ENCODE measurements at places on chromosomes 12 and 14.

GRCh38 chr12:106251631-106252455 lies 4.0 kb upstream of the CKAP4 start:
- DNase-seq, result no peak

GRCh38 chr14:38718519-38718918 lies 384.5 kb downstream of the SEC23A start:
- no peak for DNase-seq

DNA sequence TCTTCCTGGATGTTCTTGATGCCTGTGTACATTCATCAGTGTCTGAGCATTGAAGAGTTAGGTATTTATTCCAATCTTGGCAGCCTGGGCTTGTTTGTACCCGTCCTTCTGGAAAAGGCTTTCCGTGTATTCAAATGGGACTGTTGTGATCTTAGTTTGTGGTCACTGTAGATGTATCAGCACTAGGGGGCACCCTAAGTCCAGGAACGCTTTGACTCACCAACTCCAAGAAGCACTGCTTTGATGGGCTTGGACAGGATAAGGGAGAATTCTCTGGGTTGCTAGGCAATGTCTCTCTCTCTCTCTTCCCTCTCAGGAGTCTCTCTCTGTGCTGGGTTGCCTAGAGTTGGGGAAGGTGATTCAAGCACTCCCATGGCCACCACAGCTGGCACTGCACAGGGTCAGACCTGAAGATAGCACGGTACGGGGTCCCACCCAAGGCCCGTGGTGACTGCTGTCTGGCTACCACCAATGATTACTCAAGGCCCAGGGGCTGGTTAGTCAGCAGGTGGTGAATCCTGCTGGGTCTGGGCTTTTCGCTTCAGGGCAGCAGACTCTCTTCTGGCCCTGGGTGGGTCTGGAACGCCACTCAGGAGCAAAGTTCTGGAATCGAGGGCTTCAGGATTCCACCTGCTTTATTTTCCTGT lies 211.1 kb upstream of the RGS6 start:
- no peak for DNase-seq

- DNase-seq, result no peak
Measured at GRCh38 chr14:74913986-74914573, 9.0 kb downstream of the RPS6KL1 start.

DNA sequence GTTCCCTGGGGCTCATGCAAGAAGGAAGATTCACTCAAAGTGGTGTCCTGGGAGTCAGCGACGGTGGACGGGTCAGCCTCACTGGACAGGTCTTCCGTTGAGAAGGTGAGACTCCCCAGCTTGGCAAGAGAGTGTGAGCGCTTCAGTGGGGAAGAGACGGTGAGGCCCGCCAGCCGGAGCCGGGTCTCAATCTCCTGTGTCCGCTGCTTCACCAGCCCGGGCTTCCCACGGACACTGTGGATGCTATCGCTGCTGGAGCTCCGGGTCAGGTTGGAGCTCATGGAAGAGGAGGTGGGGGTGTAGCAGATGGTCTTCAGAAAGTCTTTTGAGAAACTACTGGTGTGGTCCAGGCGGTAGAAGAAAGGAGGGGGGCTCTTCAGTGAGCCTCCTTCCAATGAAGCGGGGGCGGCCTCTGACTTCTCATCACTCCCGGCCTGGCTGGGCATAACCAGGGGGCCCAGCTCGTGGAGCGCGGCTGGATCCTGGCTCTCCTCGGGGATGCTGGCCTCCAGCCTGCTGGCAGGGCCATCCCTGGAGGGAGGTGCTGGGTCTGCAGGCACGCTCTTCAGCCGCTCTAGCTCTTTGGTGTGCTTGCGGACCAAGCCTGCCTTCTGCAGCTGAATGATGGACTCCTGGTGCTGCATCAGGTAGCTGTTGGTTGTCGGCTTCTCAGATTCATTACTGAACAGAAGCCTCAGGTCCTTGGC lies 56.9 kb upstream of the CORO1C start:
- DNase-seq, result no peak

Data from stimulated activated CD8-positive, alpha-beta memory T cell treated with anti-CD3 and anti-CD28 coated beads, Interleukin-2, amount 100 ng/mL, for 48 hours (primary cell).